AG08395 (cell line): ENCODE measurements at places on chromosomes 13 and 19.

- DNase-seq: no peak
Observed at GRCh38 chr19:18704971-18705370, 21.5 kb downstream of the CRTC1 start.

DNA sequence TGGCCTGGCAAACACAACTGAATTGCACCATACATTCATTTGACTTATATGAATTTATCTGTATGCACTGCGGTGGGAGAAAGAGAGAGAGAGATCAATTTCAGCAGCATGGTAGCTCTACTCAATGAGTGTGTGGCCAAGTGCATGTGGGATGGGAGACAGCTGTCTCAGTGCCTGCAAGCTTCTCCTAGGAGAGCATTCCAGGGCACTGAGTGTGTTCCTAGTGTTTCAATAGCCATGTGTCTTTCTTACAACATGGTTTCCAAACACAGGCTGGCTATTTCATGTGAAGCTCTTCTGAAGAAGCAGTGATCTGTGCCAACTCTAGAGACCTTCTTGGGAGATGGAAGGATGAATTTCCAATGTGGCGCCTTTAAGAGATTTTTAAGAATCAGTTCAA, 43.5 kb downstream of the NEK5 start:
- DNase-seq: peak; percentile 81

DNA sequence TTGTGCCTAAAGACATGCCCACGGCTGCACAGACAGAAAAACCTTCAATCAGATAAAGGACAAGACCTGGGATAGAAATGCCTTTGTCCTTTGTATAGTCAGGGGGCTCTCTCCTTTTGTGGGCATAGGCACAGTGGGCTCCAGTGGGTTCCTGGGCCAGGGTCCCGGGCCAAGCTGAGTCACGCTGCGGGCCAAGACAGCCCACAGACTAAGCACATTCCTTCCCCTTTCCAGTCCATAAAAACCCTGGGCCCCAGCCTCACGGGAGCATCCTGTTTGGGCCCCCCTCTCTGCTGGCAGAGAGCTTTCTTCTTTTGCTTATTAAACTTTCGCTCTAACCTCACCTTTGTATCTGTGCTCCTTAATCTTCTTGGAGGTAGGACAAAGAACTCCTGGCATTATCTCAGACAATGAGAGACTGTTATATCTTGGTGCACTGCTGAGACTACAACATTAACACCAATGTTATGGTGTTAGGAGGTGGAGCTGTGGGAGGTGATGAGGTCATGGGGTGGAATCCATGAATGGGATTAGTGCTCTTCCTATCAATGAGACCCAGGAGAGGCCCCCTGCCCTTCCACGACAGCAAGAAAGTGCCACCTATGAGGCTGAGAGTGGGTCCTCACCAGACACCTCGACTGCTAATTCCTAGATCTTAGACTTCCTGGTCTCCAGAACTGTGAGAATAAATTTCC, 20.8 kb upstream of the FBXL3 start:
- DNase-seq: no peak

DNA sequence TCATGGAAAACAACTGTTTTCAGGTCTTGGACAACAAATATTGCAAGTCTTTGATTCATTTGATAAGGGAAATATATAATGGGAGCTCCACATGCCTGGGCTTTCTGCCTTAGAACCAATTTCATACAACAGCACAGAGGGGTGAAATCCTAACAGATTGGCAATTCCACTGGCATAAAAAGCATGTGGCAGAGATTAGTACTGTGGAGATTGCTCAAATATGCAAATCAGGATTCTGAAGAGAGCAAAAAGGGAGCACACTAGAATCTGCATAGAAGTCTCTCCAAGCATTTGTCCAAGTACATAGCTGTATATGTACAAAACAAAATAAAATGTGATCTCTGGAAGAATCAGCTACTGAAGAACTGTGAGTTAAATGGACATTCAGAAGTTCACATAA, 312.9 kb upstream of the SLITRK5 start:
- DNase-seq: no peak

DNA sequence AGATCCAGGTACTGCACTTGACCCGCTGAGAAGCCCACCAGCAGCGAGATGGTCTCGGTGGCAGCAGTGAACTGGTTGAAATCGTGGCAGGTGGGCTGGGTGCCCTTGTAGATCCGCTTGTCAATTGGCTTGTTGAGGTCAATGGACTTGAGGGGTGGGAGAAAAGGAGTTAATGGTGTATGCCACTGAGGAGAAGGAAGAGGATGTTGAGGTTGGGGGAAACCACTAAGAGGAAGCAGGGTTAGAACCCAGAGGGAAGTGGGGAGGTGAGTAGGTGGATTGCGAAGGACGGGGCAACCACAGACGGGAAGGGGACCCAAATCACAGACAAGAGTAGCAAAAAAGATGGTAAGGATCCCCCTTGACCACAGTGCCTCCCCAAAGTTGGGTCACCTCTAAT, 1.7 kb downstream of the DMWD start:
- no peak for DNase-seq

- DNase-seq: no peak
Observed at GRCh38 chr19:1316466-1316865, 30.8 kb downstream of the EFNA2 start.
